ENCODE measurements at places on chromosomes 1 and 21.

GRCh38 chr1:4638345-4638729 is 16.1 kb upstream of the AJAP1 start:
- no peak for DNase-seq

DNA sequence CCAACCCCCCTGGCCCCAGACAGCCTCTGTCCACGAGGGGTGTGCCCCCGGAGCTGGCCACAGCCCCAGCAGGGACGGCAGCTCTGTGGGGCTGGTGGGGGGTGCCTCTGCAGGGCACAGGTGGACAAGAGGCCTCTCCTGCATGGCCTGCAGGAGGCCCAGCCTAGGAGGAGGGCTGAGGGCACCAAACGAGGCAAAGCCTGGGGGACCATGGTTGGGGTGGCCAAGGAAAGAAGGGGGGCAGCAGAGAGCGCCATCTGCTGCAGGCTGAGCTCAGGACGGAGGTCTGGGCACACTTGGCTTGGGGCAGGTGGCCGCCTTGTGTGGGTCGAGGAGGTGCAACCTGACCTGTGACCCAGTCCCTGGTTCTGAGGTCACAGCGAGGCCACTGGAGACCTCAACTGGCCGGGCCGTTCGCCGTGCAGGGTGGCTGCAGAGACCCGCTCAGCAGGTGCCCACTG is 27.3 kb downstream of the RRP1 start:
- DNase-seq, result no peak

- DNase-seq, result no peak
Measured at GRCh38 chr1:182147136-182147820, 85.8 kb upstream of the ZNF648 start.

DNA sequence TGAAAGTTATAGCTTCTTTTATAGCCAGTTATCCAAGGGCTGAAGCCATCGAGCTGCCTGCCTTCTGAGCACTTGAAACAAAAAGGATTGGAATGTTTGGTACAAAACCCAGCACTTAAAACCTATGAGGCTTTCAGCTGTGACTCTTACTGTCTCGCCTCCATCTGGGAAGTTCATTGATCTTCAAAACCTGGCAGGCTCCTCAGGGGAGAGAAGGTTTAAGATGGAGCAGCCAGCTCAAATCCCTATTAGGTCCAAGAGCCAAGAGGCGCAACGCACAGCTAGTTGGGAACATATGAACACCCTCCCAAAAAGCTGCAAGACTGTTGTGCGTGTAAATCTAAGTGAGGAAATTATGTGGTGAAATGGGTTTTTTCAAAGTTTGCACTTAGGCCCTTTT is 33.4 kb downstream of the BACE2 start:
- no peak for DNase-seq

DNA sequence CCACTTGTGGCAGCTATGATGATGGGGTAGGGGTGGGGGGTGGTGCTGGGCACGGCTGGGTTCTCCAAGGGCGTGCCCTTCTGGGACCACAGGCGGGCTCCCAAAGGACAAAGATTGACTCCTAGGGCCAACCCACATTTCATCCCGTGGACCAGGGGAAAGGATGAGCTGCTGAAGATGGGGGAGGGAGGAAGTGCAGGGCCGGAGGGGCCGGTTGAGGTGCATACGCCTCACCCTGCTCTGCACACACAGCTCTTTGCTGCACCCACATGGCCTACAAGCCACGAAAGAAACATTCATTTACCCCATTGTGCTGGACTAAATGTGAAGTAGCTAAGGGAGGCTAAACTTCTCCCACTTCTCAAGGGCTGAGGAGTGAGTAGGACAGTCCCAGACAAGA is 34.2 kb upstream of the GNPAT start:
- no peak for DNase-seq

DNA sequence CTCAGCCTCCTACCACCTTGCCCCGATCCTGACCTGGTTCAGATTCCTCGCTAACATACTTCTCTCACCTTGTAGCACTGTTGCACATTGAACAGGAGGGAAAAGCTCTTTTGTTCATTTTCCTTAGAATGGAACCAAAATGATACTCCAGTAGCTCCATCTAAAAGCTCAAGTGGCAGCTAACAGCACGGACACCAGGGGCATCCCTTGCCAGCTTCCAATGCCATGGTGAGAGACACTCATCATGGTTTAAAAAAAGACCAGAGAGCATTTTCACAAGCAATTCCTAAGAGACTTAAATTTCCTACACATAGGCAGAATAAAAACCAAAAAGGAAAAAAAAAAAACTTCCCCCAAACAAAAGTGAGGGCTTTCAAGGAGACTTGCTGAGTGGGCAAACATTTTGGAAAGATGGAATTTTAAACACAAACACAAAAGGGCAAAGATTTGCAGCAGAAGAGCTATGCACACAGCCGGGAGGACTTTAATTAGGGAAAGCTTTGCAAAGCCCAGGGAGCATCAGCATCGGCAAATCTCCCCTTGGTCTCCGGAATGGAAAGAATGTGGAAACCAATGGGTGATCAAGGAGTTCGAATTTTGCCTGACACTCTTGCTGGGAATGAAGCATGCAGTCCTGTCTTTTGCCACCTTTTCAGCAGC is 84.3 kb downstream of the CAPZB start:
- no peak for DNase-seq

- no peak for DNase-seq
Measured at GRCh38 chr1:223285452-223285851, 78.5 kb downstream of the SUSD4 start.

DNA sequence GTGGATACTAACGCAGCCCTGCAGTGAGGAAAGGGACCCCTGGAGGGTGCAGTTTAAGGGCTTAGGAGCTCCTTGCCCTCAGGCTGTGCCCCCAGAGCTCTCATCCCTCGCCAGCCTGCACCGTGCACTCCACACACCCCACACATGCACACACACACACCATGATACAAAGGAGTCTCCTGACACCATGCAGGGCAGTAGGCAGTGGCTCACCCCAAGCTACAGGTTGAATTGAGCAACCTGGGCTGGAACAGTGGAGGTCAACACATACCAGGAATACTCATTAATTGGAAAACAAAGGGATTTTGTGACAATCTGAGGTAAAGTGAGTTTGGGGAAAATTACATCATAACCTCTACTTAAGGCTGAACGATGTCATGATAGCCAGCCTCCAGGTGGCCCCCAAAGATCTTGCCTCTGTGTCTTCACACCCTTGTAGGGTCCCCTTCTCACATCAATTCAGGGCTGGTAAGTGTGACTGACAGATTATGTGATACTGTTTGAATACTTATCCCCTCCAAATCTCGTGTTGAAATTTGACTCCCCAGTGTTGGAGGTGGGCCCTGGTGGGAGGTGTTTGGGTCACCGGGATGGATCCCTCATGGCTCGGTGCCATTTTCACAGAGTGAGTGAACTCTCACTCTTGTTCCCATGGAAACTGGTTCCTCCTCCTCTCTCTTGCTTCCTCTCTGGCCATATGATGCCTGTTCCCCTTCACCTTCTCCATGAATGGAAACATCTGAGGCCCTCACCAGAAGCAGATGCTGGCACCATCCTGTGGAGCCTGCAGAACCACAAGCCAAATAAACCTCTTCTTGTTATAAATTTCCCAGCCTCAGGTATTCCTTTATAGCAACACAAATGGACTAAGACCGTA is 111.0 kb upstream of the RAB4A start:
- DNase-seq, result no peak

DNA sequence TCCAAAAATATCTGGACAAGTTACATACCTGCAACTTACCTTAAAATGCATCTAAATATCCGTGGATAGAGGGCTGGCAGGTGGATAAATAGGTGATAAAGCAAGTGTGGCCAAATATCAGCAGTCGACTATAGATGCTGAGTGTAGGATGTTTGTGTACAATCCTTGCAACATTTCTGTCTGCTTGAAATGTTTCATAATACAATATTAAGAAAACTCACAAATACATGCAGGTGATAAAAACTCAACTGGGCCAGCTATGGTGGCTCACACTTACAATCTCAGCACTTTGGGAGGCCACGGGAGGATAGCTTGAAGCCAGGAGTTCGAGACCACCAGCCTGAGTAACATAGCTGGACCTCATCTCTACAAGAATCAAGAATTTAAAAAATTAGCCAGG is 41.0 kb downstream of the ACTA1 start:
- no peak for DNase-seq

DNA sequence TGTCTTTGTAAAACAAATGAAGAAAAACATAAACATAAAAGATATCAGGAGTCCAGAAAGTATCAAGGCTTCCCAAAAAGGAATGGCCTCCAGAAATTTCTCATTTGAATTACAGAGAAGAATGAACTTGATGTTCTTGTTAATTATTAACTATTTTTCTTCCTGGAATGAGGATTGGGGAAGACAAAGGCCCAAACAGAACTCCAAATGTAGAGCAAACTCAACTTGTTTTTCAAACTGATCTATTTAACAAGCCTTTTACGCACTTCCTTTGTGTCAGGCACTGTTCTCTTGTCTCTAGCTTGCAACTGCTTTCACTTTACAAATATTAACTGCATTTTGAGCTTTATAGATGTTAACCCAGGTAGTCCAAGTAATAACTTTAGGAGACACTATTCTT is 45.5 kb downstream of the LAMC2 start:
- DNase-seq, result no peak

DNA sequence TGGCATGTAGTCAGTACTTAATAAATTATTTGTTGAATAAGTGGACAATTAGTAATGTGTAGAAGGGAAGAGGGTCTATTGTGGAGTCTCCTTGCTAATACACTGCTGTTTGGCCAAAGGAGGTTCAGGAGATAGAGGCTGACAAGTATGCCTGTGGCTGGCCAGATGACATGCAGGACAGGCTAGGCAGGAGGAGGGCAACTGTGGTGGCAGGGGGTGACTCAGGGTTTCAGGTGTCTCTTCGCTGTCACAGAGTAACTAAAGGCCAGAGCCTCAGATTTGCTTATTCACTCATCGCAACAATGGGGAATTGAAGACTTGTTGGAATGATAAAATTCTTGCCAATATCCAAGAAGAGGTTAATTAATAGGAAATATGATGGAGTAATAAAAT is 33.1 kb downstream of the THRAP3 start:
- no peak for DNase-seq

DNA sequence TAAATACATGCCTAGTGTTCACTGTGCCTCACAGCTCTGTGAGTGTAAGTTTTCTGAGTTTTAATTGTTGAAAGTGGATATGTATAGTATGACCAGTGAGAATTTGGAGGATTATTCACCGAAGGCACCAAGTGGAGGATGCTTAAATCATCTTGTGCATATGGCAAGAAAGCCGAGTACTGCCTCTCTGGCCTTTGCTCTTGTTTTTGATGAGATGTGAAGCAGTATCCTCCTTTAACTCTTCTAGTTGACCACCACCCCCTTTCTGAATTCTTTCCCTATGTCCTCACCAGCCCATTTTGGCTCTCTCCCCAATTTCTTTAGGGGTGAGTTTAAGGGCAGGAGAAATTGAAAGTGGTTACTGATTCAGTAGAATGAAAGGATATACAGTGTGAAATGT is 130.4 kb downstream of the SYT2 start:
- peak; percentile 84 for DNase-seq

- DNase-seq, result no peak
Measured at GRCh38 chr1:31418626-31419323, 5.8 kb downstream of the SERINC2 start.

- DNase-seq, result no peak
Measured at GRCh38 chr1:24293392-24294227, 25.5 kb upstream of the GRHL3 start.

GRCh38 chr1:216281757-216282156 is 141.5 kb downstream of the USH2A start:
- no peak for DNase-seq

- DNase-seq, result no peak
Measured at GRCh38 chr1:44714944-44715571, 15.9 kb downstream of the RNU5D-1 start.

DNA sequence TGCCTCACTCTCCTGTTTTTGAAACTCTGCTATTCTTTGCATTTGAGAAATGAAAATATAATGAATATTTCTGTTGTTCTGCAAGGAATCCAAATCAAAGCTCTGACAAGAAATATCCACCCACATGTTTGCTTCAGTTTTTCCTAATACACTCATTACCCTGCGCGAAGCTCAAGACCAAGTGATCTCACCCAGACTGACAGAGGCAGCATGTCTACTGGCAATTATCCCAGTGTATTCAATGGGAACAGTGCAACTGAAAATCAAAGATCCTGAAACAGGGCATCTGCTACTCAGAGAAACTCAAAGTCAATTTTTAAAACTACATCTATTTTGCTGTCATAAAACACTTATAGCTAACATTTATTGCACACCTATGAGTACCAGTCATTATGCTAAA is 321.0 kb upstream of the LRRC7 start:
- DNase-seq, result no peak

- DNase-seq, result no peak
Measured at GRCh38 chr1:172895050-172895460, 155.7 kb downstream of the TNFSF18 start.

DNA sequence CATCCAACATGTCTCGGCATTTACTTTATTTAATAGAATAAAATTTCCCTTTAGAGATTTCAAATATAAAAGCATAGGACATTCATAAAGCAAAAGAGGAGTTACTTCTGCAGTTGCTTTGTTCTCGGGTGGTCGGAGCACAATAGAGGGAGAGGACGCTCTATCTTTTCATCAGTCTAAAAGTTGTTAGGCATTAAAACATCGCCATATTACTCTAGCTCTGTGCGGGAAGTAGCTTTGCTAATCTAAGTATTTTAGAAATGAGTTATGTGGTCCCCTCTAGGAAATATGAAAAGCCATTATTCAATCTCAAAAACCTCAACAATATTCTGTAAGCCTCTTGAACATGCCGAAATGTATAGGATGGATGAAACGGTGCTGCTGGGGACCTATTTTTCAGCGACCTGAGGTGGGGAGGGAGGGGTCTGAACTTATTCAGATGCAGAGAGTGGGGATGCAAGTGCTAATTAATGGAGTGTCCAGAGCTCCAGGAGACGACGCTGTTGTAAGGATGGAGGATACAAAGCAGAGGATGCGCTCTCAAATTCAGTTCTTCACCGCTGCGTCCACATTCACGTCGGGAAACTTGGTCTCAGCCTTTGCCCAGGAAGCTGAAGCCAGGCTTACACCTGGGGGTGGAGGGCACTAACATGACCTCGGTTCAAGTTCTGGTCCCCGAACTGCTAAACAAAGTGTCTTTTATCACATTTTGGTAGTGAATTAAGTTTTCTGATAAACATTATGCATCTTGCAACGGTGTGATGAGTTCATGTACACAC is 6.3 kb downstream of the CDKN2C start:
- no peak for DNase-seq

- DNase-seq, result no peak
Measured at GRCh38 chr1:71041806-71042205, 5.8 kb downstream of the PTGER3 start.

- peak; percentile 92 for DNase-seq
Measured at GRCh38 chr1:225735252-225736149, 42.1 kb upstream of the SRP9 start.

DNA sequence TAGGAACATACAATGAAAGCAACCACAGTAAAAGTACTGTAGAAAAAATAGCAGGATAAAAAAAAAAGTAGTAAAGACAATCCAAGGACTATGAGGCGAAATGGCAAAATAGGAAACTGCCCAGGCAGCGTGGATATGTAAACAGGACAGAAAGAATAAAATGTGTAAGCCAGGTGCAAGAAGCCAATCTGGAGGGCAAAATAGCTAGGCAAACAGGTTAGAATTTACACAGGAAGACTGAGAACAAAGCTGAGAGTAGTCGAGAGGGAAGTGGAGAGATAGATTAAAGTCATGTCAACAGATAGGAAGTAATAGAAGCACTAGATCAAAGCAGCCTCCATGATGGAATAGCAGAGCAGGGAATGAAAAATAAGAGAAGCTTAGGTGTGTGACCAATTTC is 124.2 kb upstream of the B3GALT2 start:
- no peak for DNase-seq

Measured in AG04449 (cell line).